ENCODE measurements at places on chromosomes 1 and 21. TPM values are rescaled to one million over a fixed set of nuclear protein-coding genes. Genes with fewer than 3 reads are reported as not detected.

The FAM78B gene
- total RNA-seq, result not detected

The ERICH3 gene
- not detected for total RNA-seq

The TRPM2 gene
- not detected for total RNA-seq

The CFAP141 gene
- total RNA-seq, result not detected

The CYP4A11 gene
- 0.18 TPM for total RNA-seq

The CASQ2 gene
- total RNA-seq, result not detected

The ADAMTS5 gene
- total RNA-seq, result 1.1 TPM

The KIF21B gene
- total RNA-seq, result 0.16 TPM

The TMEM240 gene
- 7.0 TPM for total RNA-seq

The SGIP1 gene
- 0.81 TPM for total RNA-seq

The METTL25B gene
- total RNA-seq, result 11.6 TPM

The NOS1AP gene
- not detected for total RNA-seq

The FCRLB gene
- 0.18 TPM for total RNA-seq

The KCNE2 gene
- total RNA-seq, result not detected

The SDHC gene
- 19.9 TPM for total RNA-seq

The HSD3B2 gene
- not detected for total RNA-seq

The SRRM1 gene
- total RNA-seq, result 27.1 TPM
